ENCODE measurements at places on chromosomes 6 and 20.

DNA sequence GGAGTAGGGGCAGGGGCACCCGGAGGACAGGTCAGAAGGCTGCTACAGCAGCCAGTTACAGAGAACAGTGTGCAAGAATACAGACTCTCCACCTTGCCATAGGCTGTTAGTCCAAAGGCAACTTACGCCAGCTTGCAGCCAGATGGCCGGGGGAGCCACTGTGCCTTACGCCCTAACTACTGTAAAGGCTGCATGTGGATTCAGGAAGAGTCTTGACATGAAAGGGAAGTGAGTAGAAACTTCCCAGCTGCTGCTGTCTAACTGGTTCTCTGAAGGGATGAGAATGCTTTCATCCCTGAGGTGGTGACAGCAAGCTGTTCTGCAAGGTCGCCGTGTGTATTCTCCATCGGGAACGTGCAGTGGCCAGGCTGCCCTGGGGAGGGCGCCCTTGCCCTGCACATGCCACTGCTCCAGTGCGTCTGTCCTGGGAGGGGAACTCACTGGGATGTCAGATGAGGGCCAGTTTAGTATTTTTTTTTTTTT is 46.1 kb downstream of the LYRM4 start:
- no peak for DNase-seq

- no peak for DNase-seq
Measured at GRCh38 chr6:43268355-43268700, 25.0 kb downstream of the TTBK1 start.

- DNase-seq, result no peak
Measured at GRCh38 chr6:16163066-16163465, 34.2 kb downstream of the MYLIP start.

DNA sequence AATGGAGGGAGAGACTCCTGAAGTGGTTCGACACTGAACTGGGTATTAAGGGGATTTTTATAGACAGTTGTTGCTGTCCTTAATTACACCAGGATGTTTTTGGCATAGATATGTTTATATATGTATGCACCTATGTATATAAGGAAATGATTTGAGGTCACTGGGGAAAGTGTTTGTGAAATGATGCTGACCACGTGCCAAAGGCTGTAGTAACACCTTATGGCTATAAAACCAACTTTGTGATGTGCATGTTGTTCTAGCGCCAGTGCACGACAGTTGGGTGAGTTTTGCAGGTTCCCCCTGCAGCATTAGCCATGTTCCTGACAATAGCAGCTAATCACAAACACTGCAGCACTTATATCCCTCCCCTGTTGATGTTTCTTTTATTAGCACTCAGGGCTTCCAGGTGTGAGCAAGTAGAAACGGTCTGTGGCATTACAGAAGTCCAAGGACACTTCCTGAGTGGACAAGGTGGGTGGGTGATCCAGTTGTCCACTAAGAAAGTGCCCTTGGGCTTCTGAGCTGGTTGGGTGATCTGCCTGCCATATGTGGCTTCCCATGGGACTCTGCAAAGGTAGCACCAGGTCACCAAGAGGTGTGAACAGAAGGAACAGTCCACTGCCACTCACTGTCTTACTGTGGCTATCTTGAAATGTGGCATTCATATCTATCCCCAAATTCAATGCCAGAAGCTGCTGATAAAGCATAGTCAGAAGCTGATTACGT is 63.0 kb upstream of the RBM24 start:
- DNase-seq, result no peak

DNA sequence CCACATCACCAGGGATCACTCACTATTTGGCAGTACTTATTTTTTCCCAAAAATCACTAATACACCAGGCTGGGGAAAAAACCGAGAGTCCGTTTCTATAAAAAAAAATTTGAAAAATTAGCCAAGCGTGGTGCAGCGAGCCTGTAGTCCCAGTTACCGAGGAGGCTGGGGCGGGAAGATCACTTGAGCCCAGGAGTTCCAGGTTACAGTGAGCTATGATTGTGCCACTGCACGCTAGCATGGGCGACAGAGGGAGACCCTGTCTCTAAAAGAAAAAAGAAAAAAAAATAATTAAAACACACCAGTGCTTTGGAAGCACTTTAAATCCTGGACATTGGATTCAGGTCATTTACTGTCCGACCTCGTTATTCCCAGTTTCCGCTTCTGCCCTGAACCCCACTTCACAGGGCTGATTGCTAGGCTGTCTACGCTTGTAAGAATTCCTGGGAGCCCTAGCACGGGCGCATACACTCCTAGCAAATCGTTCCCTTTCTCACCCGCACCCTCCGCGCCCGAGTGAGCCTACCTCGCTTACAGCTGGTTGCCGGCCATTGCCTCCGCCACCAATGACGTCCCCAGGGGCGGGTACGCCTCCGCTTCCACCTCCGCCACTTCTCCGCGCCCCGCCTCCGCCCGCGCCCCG is at the start of gene TPMT:
TSS of gene TPMT (minus strand) at position 571 of the 643 bp plus-strand sequence. CDS start 5,950 bp downstream, outside the sequence.
- DNase-seq, result peak; percentile 24

GRCh38 chr6:160031442-160031841 is 62.6 kb downstream of the IGF2R start:
- DNase-seq, result no peak

GRCh38 chr6:106715922-106716321 is 86.5 kb downstream of the QRSL1 start:
- DNase-seq, result no peak

DNA sequence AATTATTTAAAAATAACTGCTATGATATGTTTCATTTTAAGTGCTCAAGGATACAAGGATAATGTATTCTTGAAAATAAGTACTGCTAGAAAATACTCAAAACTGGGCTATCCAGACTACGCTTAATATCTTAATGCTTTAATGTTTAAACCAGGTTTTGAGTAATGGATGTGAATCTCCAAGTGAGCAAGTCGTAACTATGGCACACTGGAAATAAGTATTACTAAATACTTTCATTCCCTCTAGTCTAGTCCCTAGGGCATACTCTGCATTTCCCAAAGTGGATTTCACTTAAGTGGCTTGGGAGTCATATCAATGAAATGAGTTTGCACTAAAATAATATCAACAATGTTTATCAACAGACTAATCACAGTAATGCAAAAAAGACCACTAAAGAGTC is 48.1 kb downstream of the HMGCLL1 start:
- no peak for DNase-seq

DNA sequence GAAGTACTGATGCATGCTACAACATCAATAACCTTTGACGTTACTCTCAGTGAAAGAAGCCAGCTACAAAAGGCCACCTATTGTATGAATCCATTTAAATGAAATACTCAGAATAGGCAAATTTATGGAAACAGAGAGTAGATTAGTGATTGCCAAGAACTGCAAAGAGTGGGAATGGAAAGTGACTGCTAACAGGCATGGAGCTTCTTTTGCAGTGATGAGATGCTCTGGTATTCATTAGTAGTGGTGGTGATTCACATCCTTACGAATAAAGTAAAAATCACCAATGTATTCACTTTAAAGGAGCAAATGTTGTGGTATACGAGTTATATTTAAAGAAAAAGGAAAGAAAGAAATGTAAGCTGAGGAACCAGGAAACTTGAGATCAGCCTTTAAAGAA is 126.8 kb upstream of the SAMD5 start:
- no peak for DNase-seq

- DNase-seq, result no peak
Measured at GRCh38 chr20:10654630-10655029, 19.2 kb downstream of the JAG1 start.

- no peak for DNase-seq
Measured at GRCh38 chr6:110731196-110731595, 84.1 kb downstream of the CDK19 start.

DNA sequence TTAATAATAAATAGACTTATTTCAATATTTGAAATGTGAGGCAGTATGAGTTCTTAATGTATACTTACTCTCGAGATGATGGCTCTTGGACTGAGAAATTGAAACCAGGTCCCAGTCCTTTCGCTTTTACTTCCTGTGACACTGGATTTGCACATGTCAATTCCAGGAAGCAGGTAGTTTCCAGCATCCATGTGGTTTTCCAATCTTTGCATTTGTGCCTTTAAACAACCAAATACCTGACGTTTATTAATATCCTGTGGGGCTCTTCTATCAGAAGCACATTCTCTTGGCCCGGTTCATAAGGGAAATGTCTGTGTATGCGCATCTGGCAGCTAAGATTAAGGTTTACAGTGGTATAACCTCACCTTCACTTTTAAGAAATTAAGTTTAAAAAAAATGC is 13.1 kb downstream of the UTRN start:
- no peak for DNase-seq

GRCh38 chr20:3032624-3033023 is 10.8 kb upstream of the GNRH2 start:
- no peak for DNase-seq

Measured in activated CD8-positive, alpha-beta T cell treated with anti-CD3 and anti-CD28 coated beads, Interleukin-2, amount 10 ng/mL, durations not matched to agents 7 days and 5 days (primary cell).